Fibroblast of villous mesenchyme (primary cell): ENCODE measurements at places on chromosomes 3 and 15. TPM values are rescaled to one million over a fixed set of nuclear protein-coding genes. Genes with fewer than 3 reads are reported as not detected.

DNA sequence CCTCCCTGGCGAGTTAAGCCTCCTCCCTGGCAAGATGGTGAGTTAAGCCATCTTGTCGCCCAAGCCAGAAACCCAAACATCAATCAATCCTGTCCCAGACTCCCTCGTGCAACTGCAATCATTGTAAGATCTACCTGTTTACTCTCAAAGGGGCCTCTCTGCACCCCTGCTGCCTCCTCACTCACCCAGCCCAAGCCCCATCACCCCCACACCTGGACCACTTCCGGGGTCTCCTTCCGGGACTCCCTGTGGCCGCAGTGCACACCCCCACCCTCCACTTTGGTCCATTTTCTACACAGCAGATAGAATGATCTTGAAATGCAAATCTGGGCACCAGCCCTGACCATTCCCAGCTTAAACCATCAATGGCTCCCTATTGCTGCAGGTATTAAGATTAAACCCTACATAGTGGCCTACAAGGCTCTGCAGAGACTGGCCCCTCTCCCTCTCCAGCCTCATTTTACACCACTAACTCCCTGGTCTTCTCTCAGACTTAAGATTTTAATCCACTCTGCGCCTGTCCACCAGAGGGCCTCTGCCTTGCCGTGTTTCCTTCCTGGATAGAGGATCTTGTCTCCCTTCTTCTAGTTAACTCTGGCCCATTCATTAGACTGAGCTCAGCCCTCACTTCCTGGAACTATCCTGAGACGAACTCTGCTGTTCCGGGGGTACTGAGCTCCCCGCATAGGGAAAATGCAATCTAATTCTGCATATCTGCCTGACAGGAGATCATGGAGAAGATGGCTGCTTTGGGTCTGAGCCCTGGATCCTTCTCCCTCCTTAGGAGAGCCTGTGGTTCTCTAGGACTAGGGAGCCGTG is 41.9 kb upstream of the SLC6A1 start:
- peak; percentile 36 for DNase-seq

CAND2 gene
- total RNA-seq = 4.7 and 6.1 TPM in 2 replicates

DNA sequence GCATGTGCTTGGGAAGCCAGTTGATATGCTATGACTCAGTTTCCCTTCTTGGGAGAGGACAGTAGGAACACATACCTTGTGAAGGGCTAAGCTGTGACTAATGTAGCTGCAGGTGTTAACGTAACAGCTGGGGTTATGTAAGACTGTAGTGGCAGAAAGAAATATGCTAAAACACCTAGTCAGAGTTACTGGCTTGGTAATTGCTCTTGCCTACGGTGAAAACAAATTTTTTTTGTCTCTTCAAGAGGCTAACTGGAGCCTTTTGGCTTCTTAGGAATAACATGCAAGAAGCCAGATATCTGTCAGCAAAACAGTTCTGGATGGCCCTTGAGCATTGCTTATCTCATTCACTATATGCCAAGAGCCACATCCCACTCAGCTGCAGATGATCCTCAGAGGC is 1.4 kb downstream of the MAPKBP1 start:
- no peak for DNase-seq

- no peak for DNase-seq
Observed at GRCh38 chr3:105413343-105413887, 46.7 kb downstream of the ALCAM start.

- DNase-seq = peak; percentile 71
Observed at GRCh38 chr3:115436767-115437301, 186.5 kb upstream of the GAP43 start.

DNA sequence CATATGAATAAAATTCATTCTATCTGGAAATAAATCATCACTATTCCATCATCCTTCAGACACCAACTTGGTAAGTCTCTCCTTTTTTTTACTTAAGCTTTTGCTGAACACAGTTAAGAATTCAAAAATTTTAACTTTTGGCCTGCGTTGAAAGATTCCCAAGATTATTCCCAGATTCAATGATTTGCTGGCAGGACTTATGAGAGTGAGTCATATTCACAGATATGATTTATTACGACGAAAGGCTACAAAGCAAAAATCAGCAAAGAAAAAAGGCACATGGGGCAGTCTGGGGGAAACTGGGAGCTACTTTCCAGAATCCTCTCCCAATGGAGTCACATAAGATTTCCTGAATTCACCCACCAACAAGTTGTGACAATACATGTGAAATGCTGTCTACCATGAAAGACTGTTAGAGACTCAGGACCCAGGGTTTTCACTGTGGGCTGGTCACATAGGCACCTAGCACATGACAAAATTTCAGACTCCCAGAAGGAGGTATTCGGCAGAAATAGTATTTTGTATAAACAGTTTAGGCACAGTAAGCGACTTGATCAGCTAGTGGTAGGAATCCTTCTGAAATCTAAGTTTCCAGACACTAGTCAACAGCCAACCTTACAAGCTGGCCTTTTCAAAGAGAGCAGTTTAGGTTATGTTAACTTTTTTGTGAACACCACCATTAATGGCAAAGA is 82.1 kb downstream of the DLG1 start:
- peak; percentile 67 for DNase-seq

- DNase-seq = no peak
Observed at GRCh38 chr3:70281663-70282062, 30.8 kb downstream of the MDFIC2 start.

GRCh38 chr3:68256635-68257223 is 602.3 kb upstream of the SUCLG2 start:
- DNase-seq = no peak

GRCh38 chr3:129937717-129938116 is 36.8 kb upstream of the TRH start:
- no peak for DNase-seq

DNA sequence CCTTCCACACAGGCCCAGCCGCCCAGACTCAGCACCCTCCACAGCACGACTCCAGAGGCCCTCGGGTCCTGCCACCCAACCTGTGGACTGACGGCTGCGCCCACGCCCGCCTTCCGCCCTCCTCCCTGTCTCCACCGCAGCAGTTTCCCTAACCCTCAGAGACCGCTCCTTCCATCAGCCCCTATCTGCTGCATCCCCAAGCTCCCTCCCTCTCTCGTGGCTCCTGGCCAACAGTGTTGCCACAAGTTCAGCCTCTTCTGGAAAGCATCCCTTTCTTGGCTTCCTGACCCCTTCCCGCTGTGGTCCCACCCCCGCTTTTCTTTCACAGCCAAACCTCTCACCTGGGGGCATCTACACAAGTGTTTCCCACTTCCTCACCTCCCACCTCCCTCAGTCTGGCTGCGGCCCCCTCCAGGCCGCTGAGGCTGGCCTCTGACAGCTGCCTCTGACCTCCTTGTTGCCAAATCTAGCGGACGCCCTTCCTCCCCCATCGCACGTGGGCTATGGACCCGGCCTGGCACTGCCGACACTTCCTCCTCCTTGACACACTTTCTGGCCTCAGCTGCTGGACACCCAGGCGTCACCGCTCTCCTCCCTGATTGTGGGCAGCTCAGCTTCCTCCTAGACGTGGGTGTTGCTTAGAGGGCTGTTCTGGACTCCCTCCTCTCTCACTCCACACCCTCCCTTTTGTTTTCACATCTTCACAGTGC is 168.8 kb upstream of the TLE3 start:
- peak; percentile 48 for DNase-seq

DNA sequence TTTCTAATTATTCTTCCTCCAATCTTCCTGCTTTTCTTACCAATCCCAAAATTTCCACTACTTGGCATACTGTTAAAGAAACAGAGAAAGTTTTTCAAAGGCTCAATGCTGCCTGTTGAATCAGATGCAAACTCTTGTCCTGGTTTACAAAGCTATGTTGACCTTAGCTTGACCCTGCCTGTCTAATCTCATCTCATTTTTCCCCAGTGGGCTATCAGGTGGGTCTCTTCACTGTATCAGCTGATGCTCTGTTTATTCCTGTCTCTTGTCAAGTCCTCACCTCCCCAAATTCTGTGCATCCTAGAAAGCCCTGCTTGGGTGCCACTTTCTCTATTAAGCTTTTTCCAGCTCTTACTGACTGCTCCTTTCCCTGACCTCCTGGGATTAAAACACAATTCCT is 18.2 kb downstream of the NFKBIZ start:
- no peak for DNase-seq

RASGRF1 gene
- total RNA-seq = 0.43 and 0.64 TPM in 2 replicates

GRCh38 chr3:117750674-117751269 is 1041.2 kb downstream of the TUSC7 start:
- no peak for DNase-seq

DNA sequence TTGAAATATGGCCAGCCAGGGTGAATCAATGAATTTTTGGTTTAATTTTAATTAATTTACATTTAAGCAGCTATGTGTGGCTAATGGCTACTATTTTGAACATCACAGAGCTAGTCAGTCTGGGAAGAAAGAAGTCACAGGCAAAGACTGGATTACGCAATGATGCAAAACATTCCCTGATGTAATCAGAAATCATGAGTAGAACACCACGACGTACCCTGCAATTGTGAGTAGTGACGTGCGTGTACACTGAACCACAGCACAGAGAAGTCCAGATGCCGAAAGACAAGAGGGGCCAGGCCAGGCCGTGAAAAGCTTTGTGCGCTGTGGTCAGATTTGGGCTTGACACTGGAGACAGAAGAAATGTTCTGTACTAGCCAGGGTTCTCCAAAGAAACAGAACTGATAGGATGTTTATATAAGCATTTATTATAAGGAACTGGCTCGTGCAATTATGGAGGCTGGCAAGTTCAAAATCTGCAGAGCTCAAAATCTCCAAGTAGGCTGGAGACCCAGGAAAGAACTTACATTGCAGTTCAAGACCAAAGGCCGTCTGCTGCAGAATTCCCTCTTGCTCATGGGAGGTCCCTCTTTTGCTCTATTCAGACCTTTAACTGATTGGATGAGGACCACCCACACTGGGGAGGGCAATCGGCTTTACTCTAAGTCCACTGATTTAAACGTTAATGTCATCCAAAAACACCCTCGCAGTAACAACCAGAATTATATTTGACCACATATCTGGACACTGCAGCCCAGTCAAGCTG is 44.6 kb downstream of the SH3BP5 start:
- peak; percentile 96 for DNase-seq

GRCh38 chr3:172564499-172564898 is 41.3 kb upstream of the TNFSF10 start:
- no peak for DNase-seq

DNA sequence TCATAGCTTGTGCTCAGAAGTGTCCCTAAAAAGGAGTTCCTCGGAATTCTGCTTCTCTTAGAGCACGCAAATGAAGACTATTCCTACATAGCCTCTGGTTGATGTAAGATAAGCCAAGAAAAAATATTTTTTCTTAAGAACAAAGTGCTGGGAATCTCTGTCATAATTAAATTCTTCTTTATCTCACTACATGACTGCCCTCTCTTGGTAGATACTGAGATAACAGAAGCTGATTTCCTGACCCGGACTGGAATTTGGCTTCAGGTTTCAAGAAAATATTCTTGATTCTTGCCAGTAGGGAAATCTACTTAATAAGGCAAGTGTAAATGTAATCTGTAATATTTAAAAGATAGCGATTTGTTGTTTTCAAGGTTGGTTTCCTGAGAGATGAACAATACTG is 31.3 kb upstream of the SETMAR start:
- DNase-seq = peak; percentile 21

DNA sequence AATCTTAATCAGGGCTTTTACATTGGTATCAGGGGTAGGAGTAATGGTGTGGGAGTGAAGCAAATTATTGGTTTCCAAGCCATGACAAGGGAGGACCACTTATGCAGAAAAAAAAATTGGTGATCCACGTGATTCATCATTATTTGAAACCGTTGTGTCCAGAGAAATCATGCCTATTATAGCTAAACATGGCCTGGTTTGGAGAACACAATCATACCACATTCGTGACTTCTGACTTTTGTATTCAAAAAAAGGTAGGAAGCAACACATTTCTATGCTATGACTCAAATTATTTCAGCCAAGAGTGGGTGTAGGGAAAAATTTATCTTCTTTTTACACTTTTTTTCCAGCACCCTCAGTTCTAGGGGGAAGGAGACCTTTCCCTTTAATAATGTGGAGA is 924.3 kb upstream of the GBE1 start:
- DNase-seq = no peak

DNA sequence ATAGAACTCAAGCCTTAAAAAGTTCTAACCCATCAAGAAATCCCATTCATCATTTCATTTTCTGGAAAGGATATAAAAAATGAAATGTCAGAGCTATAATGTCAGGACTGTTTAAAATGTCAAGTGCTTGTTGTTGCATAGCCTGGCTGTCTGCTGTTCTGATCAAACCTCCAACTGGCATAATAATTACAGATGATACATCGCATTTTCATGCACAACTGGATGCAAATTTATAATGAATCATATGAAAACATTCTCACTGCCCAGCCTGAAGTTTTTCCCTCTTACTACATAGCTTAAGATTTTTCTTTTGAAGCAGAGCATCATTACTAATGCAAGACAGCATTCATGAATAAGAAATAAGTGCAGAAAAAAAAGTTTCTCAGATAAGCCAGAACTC is 46.5 kb downstream of the GUCA1C start:
- no peak for DNase-seq

DNA sequence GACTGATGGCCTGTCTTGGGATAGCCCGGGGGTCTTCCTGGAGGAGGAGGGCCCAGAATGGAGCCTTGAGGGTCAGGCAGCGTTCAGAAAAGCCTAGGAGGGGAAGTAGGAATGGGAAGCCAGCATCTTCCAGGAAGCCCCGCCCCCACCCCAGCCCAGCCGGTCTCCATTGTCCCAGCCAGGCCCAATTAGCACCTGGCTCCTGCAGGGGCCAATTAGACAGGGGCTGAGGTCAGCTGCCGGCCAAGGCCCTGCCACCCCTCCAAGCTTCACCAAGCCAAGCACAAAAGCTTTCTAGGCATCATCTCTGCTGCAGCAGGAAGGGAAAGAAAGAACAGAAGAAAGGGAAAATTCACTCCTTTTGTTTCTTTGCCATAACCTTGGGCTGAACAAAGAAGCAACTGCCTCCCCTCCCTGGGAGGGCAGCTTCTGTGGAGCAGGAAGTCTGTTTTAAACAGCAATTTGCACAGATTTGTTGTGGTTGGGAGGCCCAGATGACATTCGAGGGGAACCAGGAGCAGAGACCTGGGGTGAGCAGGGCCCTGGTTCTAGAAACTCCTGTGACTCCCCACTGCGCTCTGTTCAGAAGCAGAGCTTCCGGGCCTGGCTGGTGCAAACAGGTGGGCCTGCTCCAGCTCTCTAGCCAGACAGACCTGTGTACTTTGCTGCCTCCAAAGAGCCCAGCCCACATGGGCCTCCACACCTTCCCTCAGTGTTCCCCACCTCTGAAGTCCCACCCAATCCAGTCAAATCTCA is 47.7 kb downstream of the CYP11A1 start:
- no peak for DNase-seq

- no peak for DNase-seq
Observed at GRCh38 chr3:115021061-115021460, 126.0 kb downstream of the ZBTB20 start.

DNA sequence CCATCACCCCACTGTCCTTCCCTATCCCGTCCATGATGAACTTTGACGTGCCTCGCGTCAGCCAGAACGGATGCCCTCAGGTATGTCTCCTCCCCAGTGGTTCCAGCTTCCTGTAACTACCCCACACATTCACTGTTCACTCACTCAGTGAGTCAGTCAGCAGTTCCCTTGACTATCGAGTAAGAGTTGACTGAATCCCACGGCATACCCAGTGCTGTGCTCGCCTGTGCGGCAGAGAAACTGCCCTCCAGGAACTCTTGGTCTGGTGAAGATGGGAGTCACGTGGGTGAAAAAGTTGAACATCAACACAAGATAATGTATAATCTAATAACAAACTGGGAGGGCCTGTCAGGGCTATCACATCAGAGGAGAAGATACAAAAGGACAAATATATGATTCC is 36.7 kb downstream of the CCDC33 start:
- DNase-seq = no peak

ATG7 gene
- 95.7 and 131 TPM in 2 replicates for total RNA-seq
